ENCODE measurements at places on chromosomes 12 and 14. TPM values are rescaled to one million over a fixed set of nuclear protein-coding genes. Genes with fewer than 3 reads are reported as not detected.

DNA sequence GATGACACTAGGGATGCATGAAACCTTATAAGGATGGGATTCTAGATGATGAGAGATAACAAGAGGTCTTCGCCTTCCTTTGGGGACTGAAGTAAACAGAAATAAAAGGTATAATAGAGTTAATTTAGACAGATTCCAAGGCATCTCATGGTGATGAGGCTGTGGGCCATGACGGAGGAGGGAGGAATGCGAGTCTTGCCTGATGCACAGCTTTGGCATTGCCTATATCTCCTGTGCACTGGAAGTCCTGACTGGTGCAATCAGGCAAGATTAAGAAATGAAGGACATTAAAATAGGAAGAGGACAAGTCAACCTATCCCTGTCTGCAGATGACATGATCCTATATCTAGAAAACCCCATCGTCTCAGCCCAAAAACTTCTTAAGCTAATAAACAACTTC is 526.4 kb upstream of the LMO3 start:
- H3K36me3 ChIP-seq: no peaks in the 10 kb centered on the region
- no peak overlapping the region for H3K27ac ChIP-seq
- no peaks in the 10 kb centered on the region for H3K4me1 ChIP-seq
- DNase-seq: no peak

DNA sequence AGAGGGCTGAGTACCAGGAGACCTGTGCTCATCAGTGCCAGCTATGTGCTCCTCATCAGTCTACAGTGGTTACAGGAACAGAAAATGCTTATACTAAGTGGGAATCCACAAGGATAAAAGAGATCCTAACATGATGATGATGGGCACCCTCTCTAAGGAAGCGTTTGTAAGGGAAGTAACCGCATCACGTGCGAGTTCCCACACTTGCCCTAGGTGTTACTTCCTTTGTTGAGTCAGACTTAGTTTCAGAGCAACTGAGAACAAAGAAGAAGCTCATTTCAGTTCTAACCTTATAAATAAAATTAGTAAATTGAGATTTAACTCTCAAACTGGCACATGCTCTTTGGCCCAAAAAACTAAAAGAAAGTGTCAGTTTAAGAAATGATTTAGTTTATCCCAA is 956.4 kb upstream of the TMEM132C start:
- no peaks in the 10 kb centered on the region for H3K4me1 ChIP-seq
- no peak overlapping the region for H3K27ac ChIP-seq
- no peak for DNase-seq
- H3K4me3 ChIP-seq: no peak overlapping the region
- no peaks in the 10 kb centered on the region for H3K36me3 ChIP-seq
- no peaks in the 10 kb centered on the region for H3K27me3 ChIP-seq

GRCh38 chr12:109920261-109920780 is 20.2 kb downstream of the TCHP start:
- no peaks in the 10 kb centered on the region for H3K27me3 ChIP-seq
- no peaks in the 10 kb centered on the region for H3K36me3 ChIP-seq
- no peak overlapping the region for H3K27ac ChIP-seq
- no peak for DNase-seq
- no peak overlapping the region for H3K4me3 ChIP-seq
- no peaks in the 10 kb centered on the region for H3K4me1 ChIP-seq

GRCh38 chr12:120072472-120073249 is 43.9 kb downstream of the RAB35 start:
- H3K4me1 ChIP-seq: no peaks in the 10 kb centered on the region
- no peaks in the 10 kb centered on the region for H3K36me3 ChIP-seq
- no peak overlapping the region for H3K27ac ChIP-seq
- H3K4me3 ChIP-seq: no peak overlapping the region
- H3K27me3 ChIP-seq: no peaks in the 10 kb centered on the region

GRCh38 chr12:40142001-40142744 is 36.3 kb upstream of the SLC2A13 start:
- H3K36me3 ChIP-seq: no peaks in the 10 kb centered on the region
- DNase-seq: no peak
- H3K4me3 ChIP-seq: no peak overlapping the region

DNA sequence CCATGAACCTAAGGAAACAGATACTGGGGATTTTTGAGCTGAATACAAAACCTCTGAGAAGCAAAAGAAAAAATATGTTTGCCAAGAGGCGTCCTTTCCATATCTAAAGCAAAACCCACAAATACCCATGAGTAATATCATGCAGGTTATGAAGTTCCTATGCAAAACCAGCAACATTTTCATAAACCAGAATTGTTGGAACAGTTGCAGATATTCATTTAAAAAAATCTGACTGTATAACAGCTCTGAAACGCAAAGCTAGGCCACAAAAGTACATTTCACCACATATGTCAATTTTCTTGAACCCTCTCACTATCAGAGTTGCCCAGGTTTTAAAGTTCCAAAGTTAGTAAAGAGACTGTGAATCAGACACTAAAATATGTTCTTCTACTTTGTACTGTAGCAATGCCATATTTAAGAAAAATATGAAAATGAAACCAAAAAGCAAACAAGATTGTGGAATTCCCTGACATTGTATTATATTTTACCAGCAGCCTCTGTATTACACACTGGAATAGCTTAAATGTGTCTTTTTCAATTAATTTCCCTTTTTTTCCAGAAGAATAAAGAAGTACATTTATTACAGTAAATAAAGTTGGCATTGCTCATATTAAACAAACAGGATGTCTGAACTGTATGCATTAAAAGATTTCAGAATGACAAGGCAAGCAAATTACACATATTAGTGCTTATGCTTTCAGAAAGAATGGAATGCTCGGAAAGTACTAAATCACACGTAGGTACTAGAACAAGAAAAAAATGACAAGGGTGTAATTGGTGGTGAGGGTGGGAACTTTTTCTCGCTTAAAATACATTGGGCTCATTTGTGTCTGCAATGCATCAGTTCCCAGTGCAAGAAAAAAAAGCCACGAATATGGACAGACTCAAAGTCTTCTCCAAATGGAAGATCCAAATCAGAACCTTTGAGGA is 33.6 kb upstream of the HIF1A start:
- no peaks in the 10 kb centered on the region for H3K36me3 ChIP-seq
- peak overlapping the region; percentile 15 for H3K27ac ChIP-seq
- no peak overlapping the region for H3K4me3 ChIP-seq
- DNase-seq: no peak

DNA sequence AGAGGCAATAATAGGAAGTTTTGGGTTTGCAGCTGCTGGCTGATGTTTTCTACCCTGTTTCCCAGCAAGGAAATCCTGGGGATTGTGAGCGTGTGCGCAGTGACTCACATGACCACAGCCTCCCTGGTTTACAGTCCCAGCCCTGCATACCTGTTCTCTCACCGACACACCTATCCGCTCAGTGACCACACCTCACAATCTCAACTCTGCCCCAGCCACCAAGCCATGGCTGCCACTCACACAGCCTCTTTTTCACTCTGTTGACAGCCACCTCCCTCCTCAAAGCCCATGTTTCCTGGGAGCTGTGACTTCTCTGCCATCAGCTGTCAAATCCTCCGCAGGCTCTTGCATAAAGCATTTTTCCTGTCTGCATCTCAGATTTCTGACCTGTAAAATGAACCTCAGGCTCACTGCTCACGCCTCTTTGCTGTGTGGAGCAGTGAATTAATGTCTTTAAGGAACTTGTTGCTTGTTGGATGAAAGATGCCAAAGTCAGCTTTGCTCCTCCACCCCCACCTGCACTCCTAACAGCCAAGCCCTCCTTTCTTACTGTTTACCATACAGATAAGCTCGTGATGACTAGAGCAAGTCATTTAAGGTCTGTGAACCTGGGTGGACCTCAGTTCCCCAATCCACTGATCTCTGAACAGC is 43.5 kb downstream of the B4GALNT3 start:
- H3K36me3 ChIP-seq: no peaks in the 10 kb centered on the region
- peak overlapping the region; percentile 91 for H3K27ac ChIP-seq
- peaks cover 15% of the 10 kb centered on the region for H3K4me1 ChIP-seq
- DNase-seq: peak; percentile 86
- no peaks in the 10 kb centered on the region for H3K27me3 ChIP-seq
- no peak overlapping the region for H3K4me3 ChIP-seq

GRCh38 chr12:100058482-100059029 is 73.8 kb upstream of the ANKS1B start:
- no peak overlapping the region for H3K27ac ChIP-seq
- no peaks in the 10 kb centered on the region for H3K4me1 ChIP-seq
- no peaks in the 10 kb centered on the region for H3K36me3 ChIP-seq
- no peak for DNase-seq
- H3K27me3 ChIP-seq: no peaks in the 10 kb centered on the region
- H3K4me3 ChIP-seq: no peak overlapping the region

DNA sequence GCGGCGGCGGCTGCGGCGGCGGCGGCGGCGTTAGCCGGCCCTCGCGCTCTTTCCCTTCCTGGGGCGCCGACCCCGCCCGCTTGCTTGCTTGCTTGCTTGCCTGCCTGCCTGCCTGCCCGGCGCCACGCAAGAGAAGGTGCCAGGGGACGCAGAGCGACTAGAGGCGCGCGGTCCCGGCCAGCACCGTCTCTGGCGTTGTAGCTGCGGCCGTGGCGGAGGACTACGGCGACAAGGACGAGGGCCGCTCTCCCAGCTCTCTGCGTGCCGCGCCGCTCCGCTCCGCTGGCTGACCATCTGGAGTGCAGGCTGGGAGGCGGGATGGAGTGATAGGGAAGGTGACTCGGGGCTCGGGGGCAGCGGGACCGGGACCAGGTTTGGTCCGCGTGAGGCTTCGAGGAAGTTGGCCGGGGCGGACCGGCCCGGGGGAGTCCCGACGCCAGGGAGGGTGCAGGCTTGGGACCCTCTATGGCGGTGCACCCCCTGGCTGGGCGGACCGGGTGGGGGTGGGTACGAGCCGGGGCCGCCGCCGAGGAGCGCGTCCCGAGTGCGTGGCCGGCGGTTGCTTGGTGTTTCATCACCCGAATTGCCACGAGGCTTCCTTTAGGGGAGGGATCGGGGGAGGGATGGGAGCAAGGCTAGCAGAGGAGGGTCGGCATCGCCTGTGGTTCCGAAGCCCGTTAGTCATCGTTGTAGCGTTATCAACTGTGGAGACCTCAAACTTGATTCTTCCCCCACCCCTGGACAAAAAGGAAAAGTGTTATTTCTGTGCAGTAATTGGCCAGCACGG is 471 bp downstream of the XPOT start:
- H3K4me3 ChIP-seq: peak overlapping the region; percentile 91
- no peaks in the 10 kb centered on the region for H3K36me3 ChIP-seq
- no peaks in the 10 kb centered on the region for H3K27me3 ChIP-seq

TESPA1 gene
- 1.6 TPM for total RNA-seq

RNASE3 gene
- total RNA-seq: not detected

CDKL1 gene
- total RNA-seq: 24.0 TPM

IGF1 gene
- total RNA-seq: 4.5 TPM

CLEC6A gene
- total RNA-seq: not detected

MDM2 gene
- total RNA-seq: 229 TPM

MYF6 gene
- total RNA-seq: 0.27 TPM

ATG2B gene
- 47.5 TPM for total RNA-seq

SMIM10L1 gene
- 9.4 TPM for total RNA-seq

Measured in transverse colon (tissue), 4 donors.